ENCODE measurements at places on chromosomes 11 and 22.

- H3K27ac ChIP-seq, result no peak overlapping the region
- H3K36me3 ChIP-seq, result peaks cover 2% of the 10 kb centered on the region
- no peak overlapping the region for H3K4me3 ChIP-seq
- no peak for DNase-seq
Observed at GRCh38 chr22:23001463-23001862, 68.9 kb upstream of the GNAZ start.

- no peaks in the 10 kb centered on the region for H3K27me3 ChIP-seq
- H3K27ac ChIP-seq, result no peak overlapping the region
- H3K4me3 ChIP-seq, result no peak overlapping the region
- no peaks in the 10 kb centered on the region for H3K36me3 ChIP-seq
Observed at GRCh38 chr11:117300773-117301172, 9.6 kb downstream of the BACE1-AS start.

- H3K4me3 ChIP-seq, result peak overlapping the region; percentile 93
- H3K27ac ChIP-seq, result peak overlapping the region; percentile 98
- H3K4me1 ChIP-seq, result peaks cover 12% of the 10 kb centered on the region
- DNase-seq, result no peak
- H3K27me3 ChIP-seq, result no peaks in the 10 kb centered on the region
Observed at GRCh38 chr11:65095427-65095826, 587 bp upstream of the VPS51 start.

GRCh38 chr22:44249376-44250147 lies 63.2 kb downstream of the SHISAL1 start:
- H3K36me3 ChIP-seq, result no peaks in the 10 kb centered on the region
- H3K27me3 ChIP-seq, result peaks cover 6% of the 10 kb centered on the region
- H3K4me1 ChIP-seq, result no peaks in the 10 kb centered on the region
- no peak overlapping the region for H3K27ac ChIP-seq

DNA sequence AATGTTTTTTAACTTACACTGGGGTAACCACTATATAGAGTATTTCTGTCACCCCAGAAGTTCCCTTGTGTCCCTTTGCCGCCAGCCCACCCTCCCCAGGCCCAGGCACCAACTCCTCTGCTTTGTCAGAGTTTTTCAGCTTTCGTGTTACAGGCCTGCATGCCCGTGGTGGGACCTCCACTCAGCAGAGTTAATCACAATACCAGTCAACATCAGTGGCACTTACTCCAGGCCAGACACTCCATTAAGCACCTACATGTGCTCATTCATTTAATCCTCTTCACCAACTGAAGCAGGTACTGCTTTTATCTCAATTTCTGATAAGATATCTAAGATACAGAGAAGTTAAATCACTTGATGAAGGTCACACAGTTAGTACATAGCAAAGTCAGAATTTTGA lies 63.3 kb downstream of the LIF start:
- peaks cover 83% of the 10 kb centered on the region for H3K4me1 ChIP-seq
- no peak for DNase-seq
- peak overlapping the region; percentile 73 for H3K4me3 ChIP-seq
- peaks cover 2% of the 10 kb centered on the region for H3K36me3 ChIP-seq
- no peaks in the 10 kb centered on the region for H3K27me3 ChIP-seq

DNA sequence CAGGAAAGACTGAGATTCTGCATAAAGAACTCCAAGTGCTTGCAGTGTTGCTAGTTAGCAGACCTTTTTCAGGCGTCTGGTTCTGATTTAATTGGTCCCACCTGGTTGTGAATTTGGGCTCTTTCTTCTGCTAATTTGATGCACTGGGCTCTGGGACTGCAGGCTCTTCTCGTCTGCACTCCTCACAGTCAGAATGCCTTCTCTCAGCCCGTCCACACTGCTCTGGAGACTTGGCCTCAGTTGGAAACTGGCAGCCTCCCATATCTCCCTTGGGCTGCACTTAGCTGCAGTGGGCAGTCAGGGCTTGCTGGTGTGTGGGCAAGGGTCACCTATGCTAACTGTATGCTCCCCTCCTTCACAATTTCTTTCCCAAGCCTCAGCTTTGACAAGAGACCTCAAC lies 1.5 kb downstream of the TRIM6 start:
- peaks cover 3% of the 10 kb centered on the region for H3K4me1 ChIP-seq
- no peak overlapping the region for H3K27ac ChIP-seq
- H3K4me3 ChIP-seq, result no peak overlapping the region
- no peaks in the 10 kb centered on the region for H3K36me3 ChIP-seq
- DNase-seq, result no peak

- no peaks in the 10 kb centered on the region for H3K36me3 ChIP-seq
- H3K27ac ChIP-seq, result no peak overlapping the region
- H3K27me3 ChIP-seq, result peaks cover 48% of the 10 kb centered on the region
- no peak for DNase-seq
- H3K4me1 ChIP-seq, result peaks cover 7% of the 10 kb centered on the region
- H3K4me3 ChIP-seq, result no peak overlapping the region
Observed at GRCh38 chr22:36211237-36211861, 9.7 kb upstream of the APOL4 start.

GRCh38 chr11:8239536-8240228 lies 24.0 kb downstream of the LMO1 start:
- no peaks in the 10 kb centered on the region for H3K36me3 ChIP-seq
- H3K27ac ChIP-seq, result no peak overlapping the region
- no peaks in the 10 kb centered on the region for H3K27me3 ChIP-seq
- DNase-seq, result no peak
- peaks cover 4% of the 10 kb centered on the region for H3K4me1 ChIP-seq

DNA sequence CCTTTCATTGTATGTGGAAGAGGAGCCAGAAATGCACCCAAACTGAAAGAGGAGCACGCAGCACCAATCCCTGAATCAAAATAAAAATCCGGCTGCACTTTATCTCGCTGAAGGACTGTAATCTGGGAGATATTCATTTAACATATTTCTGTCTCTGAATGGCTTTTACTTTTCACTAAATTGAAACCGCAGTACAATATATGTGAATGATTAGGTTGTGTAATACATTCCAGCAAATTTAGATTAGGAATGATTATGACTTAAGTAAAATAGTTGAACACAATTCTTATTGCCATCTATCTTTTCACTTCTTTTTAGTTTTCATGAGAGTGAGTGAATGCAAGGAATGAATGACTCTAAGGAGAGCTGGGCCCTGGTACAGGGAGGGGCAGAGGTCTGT lies 232.1 kb downstream of the ST3GAL4 start:
- no peak overlapping the region for H3K4me3 ChIP-seq
- H3K27ac ChIP-seq, result no peak overlapping the region
- DNase-seq, result no peak
- no peaks in the 10 kb centered on the region for H3K27me3 ChIP-seq
- no peaks in the 10 kb centered on the region for H3K36me3 ChIP-seq
- H3K4me1 ChIP-seq, result no peaks in the 10 kb centered on the region

DNA sequence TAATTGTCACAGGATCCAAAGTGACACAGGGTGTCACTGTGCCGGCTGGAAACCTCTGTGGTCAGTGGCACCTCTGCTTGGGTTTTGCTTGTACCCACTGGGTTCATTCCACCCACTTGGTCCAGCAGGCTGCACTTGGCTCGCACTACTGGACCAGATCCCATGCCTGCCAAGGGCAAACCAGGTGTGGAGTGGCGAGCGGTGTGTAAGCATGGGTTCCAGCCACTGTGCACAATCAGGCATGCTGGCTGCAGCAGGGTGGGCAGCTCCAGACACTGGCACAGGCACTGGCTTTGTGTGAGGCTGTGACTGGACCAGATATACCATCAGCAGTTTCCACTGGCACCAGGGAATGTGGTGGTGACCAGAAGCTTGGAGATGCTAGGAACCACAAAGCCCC lies 261.4 kb downstream of the KCNA4 start:
- H3K4me1 ChIP-seq, result no peaks in the 10 kb centered on the region
- H3K27ac ChIP-seq, result no peak overlapping the region
- H3K4me3 ChIP-seq, result no peak overlapping the region
- H3K36me3 ChIP-seq, result no peaks in the 10 kb centered on the region
- no peak for DNase-seq

- DNase-seq, result peak; percentile 86
- peaks cover 54% of the 10 kb centered on the region for H3K27me3 ChIP-seq
- H3K4me3 ChIP-seq, result peak overlapping the region; percentile 97
- H3K36me3 ChIP-seq, result no peaks in the 10 kb centered on the region
Observed at GRCh38 chr22:42369250-42370041, 62.8 kb downstream of the NFAM1 start.

GRCh38 chr22:30483169-30483568 lies 11.4 kb upstream of the SEC14L3 start:
- H3K27me3 ChIP-seq, result peaks cover 3% of the 10 kb centered on the region
- H3K4me1 ChIP-seq, result no peaks in the 10 kb centered on the region

DNA sequence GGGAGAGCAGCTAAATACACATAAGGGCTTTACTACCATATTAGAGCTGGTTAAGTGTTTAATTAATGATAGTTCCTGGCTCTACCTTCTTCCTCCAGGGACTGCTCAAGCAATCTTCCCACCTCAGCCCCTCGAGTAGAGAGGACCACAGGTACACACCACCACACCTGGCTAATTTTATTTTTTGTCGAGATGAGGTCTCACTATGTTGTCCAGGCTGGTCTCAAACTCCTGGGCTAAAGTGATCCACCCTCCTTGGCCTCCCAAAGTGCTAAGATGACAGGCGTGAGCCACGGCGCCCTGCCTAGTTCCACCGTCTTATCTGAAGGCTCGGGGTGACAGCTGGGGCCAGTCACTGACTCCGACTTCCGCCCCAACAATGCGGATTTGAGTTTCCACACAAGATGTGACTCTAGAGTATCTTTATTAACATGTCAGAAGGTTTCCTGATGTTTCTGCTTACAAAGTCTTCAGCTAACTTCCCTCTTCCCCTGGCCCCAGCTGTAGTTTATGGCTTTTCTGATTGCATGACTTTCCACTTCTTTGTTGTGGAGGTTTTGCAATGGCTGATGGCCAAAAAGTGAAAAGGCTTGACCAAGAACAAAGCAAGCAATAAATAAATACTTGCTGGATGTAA lies 16.8 kb downstream of the TPST2 start:
- H3K4me3 ChIP-seq, result no peak overlapping the region
- H3K27ac ChIP-seq, result no peak overlapping the region
- H3K27me3 ChIP-seq, result no peaks in the 10 kb centered on the region
- H3K4me1 ChIP-seq, result peaks cover 14% of the 10 kb centered on the region

- no peaks in the 10 kb centered on the region for H3K36me3 ChIP-seq
- no peak overlapping the region for H3K4me3 ChIP-seq
- H3K4me1 ChIP-seq, result peaks cover 3% of the 10 kb centered on the region
- DNase-seq, result no peak
Observed at GRCh38 chr22:39299829-39300178, 19.6 kb downstream of the RPL3 start.

DNA sequence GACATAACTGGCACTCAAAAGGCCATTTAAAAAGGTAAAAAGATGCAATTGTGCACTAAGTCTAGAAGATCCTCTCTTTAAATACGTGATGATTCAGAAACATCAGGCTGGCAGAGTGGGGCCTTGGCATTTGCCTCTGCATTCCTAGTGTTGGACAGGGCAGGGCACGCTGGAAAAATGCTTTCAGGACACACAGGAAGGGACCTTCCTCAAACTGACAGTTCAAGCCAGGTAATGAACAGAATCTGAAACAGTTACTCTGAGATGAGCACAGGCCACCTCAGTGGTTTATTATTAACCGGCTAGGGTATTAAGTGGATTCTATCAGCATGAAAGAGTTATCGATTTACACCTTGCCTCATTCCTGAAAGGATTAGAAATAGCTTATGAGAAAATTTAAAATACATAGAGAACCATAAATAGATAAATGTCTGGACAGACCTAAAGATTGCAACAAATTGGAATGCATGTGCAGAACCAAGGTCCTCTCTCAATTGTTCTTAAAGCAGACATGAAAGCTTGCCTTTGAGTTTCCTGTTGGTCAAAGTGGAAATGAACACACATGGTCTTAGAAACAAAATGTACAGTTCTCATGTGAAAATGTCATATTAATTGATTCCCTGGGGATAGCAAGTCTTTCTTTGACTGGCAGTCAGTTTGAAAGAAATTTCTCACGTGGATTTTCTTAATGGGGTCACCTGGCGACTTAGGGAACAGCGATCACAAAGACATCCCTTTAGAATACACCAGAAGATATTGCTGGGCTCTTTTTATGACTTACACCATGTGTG lies 21.5 kb upstream of the CSNK2A3 start:
- no peaks in the 10 kb centered on the region for H3K27me3 ChIP-seq
- DNase-seq, result no peak
- no peaks in the 10 kb centered on the region for H3K4me1 ChIP-seq
- no peak overlapping the region for H3K4me3 ChIP-seq

DNA sequence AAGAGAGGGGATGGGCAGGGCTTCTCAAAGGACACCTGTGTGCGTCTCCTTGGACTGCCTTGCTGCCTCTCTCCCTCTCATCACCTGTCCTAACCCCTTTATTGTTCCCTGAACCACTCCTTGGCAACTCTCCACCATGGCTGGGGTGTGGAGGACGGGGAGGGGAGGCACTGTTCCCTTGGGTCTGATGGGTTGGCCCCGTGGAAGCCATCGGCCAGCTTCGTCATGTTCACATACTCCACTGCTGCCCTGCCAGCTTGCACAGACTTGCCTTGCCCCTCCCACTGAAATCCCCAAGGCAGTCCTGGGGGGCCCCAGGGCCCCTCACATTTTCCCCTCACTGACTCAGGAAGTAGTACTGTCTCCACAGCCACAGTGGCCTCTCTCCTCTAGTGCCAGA lies 36.1 kb upstream of the LRRC32 start:
- H3K27me3 ChIP-seq, result peaks cover 11% of the 10 kb centered on the region
- H3K4me1 ChIP-seq, result no peaks in the 10 kb centered on the region
- H3K36me3 ChIP-seq, result no peaks in the 10 kb centered on the region
- no peak for DNase-seq
- no peak overlapping the region for H3K27ac ChIP-seq

GRCh38 chr11:63503492-63503891 lies 2.4 kb upstream of the LGALS12 start:
- no peak for DNase-seq
- peaks cover 19% of the 10 kb centered on the region for H3K4me1 ChIP-seq
- H3K4me3 ChIP-seq, result no peak overlapping the region
- peaks cover 8% of the 10 kb centered on the region for H3K27me3 ChIP-seq

DNA sequence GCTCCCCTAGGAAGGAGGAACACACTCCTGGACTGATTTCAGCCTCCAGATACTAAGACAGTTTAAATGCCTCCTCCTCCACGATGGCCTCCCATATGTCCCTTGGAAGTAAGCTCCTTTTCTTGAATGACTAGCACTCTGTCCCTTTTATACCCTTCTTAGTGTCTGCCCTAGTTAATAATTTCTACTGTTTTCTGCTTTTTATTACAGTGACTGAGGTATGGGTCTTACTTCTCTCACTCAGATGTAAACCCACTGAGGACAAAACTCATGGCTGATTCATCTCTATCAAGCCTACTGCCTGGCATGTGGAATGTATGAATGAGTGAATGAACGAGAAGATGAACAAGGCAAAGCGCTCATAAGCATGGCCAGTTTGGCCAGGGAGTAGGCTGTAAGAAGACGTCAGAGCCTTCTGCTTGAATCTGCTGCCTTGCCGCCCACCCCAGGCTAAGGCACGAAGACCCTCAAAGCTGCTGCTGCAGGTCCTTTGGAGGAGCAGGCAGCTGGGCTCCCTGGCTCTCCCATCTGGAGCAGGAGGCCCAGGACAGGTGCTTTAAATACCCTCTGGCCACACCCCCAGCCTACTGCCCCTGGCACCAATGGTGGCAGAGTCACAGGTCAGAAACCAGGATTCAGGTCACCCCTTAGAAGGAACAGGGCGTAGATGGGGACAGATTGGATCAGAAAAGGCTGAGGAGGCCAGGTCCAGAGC lies 8.2 kb upstream of the PGA3 start:
- peaks cover 11% of the 10 kb centered on the region for H3K27me3 ChIP-seq
- H3K4me3 ChIP-seq, result no peak overlapping the region
- H3K27ac ChIP-seq, result peak overlapping the region; percentile 17
- no peak for DNase-seq
- H3K4me1 ChIP-seq, result no peaks in the 10 kb centered on the region
